A549 treated with GW870086 at 1 μM for 4 hours (cell line): ENCODE measurements at places on chromosomes 5 and 9. TPM values are rescaled to one million over a fixed set of nuclear protein-coding genes. Genes with fewer than 3 reads are reported as not detected.

Gene COL5A1
- total RNA-seq, result 28.5 to 55.9 TPM (median 48.7 TPM) in 5 replicates

Gene PALM2AKAP2
- total RNA-seq, result 0.09 to 0.68 TPM (median 0.14 TPM) in 5 replicates

Gene LCN12
- 0.80 to 1.6 TPM (median 1.3 TPM) in 5 replicates for total RNA-seq

Gene TMC1
- 0.06 to 0.29 TPM (median 0.13 TPM) in 3 of 5 replicates, not detected in the others for total RNA-seq

Gene EQTN
- total RNA-seq, result not detected in 5 replicates

Gene EIF4EBP3
- total RNA-seq, result 1.1 to 3.0 TPM (median 2.1 TPM) in 5 replicates

Gene TMEM171
- 3.9 to 7.8 TPM (median 6.6 TPM) in 5 replicates for total RNA-seq

Gene LCN9
- total RNA-seq, result not detected in 5 replicates

Gene ANKRD20A1
- total RNA-seq, result 0.51 to 1.5 TPM (median 1.1 TPM) in 5 replicates

Gene HEMGN
- total RNA-seq, result not detected in 5 replicates

Gene PAPPA
- total RNA-seq, result 18.8 to 29.7 TPM (median 26.2 TPM) in 5 replicates
